Head of caudate nucleus (tissue), 42 donors: ENCODE measurements at places on chromosomes 16 and 17.
A peak's percentile ranks its signal among the peaks of the same experiment; 100 is the strongest.

GRCh38 chr16:77306075-77306474 is 106.9 kb downstream of the SYCE1L start:
- no peak for DNase-seq

DNA sequence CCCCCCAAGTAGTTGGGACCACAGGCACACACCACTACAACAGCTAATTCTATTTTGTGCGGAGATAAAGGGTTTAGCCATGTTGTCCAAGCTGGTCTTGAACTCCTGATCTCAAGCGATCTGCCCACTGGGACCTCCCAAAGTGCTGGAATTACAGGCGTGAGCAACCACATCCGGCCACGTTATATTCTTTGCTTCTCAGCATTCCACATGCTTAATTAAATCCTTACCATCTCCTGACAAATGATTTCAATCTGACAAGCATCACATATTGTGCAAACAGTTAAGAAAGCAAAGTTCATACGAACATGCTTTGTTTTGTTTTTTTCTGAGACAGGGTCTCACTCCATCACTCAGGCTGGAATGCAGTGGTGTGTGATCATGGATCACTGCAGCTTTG is 18.2 kb downstream of the HIGD1B start:
- no peak for DNase-seq

GRCh38 chr16:52800432-52800831 is 252.3 kb downstream of the CHD9NB start:
- no peak for DNase-seq

GRCh38 chr17:68381076-68381900 is 76.0 kb downstream of the WIPI1 start:
- no peak for DNase-seq

GRCh38 chr16:9820476-9821246 is 361.6 kb downstream of the GRIN2A start:
- no peak for DNase-seq

GRCh38 chr16:82995286-82995923 is 368.6 kb downstream of the CDH13 start:
- DNase-seq = no peak

DNA sequence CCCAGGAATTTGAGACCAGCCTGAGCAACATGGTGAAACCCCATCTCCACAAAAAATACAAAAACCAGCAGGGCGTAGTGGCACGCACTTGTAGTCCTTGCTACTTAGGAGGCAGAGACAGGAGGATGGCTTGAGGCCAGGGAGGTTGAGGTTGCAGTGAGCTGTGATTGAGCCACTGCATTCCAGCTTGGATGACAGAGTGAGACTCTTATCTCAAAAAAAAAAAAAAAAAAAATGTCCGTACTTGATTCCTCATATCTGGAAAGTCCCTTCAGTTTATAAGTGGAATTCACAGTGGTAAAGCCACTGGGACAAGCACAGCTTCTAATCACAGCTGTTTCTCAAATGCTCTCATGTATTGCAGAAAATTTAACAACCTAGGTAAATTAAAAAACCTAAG is 78.6 kb upstream of the CREBBP start:
- no peak for DNase-seq

GRCh38 chr17:60888812-60889709 is 211.4 kb downstream of the BCAS3 start:
- DNase-seq = no peak

DNA sequence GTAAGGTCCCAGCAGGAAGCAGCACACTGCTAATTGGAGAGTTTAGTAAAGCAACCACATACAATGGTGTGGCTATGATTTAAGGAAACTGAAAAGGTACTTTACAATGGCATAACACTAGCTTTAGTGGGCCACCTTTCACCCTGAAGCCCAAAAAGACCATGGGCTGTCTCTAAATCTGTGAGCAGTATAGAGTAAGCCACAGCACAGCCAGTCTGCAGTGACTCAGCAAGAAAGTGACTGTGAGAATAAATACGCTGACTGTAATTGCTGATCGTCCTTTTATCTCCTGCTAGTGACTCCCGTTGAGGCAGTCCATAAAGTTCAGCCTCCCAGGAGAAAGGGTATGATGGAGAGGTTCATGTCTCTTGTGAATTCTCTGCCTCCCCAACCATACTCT is 679.8 kb upstream of the KIF2B start:
- DNase-seq = no peak

DNA sequence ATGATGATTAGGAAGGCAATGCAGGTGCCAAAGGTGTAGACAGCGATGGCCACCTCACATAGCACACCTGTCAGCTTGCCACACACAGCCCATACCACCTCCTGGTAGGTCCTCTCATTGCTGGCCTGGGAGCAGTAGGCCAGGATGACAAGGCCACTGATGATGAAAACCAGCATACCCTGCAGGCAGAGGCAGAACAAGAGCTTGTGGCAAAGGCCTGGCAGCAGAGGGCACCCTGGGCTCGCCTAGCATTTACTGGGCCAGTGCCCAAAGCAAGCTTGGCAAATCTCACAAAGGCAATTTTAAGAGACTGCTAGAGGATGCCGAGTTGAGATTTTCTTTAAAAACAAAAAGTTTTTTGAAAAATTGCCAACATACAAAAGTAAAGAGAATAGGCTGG is 5.9 kb downstream of the SLC38A7 start:
- peak; percentile 65 for DNase-seq

DNA sequence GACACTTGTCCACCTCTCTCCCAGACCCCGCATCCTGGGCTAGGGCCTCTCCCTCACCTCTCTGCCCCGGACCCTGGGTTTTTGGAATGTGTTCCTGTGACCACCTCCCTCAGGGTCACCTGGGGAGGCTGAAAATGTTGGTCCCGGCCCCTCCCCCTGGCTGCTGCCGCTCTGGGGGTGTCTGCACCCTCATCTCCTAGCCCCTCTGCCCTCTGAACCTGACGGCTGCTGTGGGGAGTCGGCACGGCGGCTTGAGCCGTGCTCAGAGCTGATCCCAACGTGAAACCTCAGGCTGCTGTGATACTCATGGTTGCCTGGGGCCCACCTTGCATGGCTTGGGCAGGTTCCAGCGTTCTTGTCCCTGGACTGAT is 42.8 kb downstream of the ADCY7 start:
- DNase-seq = no peak

GRCh38 chr17:11292491-11292890 is 51.5 kb downstream of the SHISA6 start:
- DNase-seq = no peak

- no peak for DNase-seq
These were observed 13.9 kb downstream of the SARM1 start for GRCh38 chr17:28385406-28385805.

DNA sequence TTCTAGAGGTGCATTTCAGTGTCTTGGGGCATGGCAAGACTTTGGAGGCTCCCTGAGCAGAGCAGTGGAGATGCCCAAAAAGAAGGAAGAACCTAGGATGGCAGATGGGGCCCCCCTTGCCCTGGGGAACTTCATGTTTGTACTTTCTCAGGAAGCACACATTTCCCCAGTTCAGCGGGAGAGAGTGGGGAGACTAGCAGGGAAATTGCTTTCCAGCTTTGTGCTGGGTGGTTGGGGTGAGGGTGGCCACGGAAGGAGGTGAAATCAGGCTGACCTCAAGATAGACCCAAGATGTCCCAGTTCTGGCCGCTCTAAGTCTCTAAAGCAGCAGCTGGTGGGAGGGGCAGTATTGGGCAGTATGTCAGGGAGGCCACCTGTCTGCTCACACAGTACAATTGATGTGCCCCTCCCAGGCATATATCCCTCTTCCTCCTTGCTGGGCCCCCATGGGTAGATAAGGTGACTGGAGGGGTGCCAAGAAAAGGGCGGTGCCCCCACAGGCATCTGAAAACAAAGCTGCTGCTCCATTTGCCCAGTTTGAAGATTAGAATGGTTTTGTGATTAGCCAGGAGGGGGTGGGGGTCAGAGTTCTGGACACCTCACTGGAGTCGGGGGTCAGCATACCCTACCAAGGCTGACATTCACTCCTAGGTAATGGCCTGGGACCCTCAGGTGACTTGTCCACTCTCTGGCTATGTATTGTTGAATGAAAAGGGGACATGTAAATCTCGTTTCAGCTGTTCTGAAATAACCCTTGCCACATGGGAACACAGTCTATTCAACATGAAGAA is 17.1 kb upstream of the NAGLU start:
- DNase-seq = no peak

DNA sequence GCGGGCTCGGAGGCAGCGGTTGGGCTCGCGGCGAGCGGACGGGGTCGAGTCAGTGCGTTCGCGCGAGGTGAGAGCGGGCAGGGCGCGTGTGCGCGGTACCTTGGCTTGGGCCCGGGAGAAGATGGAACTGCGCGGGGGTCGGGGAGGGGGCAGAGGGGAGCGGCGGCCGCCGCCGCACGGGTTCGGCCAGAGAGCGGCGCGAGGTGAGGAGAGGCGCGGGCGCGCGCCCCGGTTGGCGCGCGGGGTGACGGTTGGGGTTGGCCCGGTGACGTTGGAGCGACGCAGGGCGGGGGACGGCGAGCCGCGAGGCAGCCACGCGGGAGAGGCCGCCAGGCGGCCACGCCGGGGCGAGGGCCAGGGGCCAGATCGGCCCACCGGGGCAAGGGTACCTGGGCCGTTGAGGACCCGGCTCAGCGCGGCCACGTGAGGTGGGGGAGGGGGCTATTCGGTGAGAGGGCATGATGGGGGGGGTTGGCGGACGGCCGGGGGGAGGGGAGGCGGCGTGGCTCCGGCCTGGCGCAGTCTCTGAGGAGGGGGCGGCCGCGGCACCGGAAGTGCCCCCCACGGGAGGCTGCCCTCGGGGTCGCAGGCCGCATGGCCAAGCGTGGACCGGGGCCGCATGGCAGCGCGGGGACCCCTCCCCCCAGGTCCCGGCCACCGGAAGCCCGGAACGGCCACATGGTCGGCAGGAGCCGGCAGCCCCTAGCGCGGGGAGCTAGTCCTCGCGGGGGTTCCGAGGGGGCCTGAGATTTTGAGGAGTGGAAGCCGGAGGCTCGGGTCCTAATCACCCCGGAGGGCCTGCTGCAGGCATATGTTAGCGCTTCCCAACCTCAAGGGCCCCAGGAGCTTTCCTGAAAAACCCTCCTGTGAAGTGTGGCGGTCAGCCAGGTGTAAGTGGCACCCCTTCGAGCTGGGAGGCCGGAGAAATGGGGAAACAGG is 527 bp downstream of the EIF5A start:
- no peak for DNase-seq

- no peak for DNase-seq
These were observed 134.1 kb downstream of the KATNIP start for GRCh38 chr16:27684047-27684446.

DNA sequence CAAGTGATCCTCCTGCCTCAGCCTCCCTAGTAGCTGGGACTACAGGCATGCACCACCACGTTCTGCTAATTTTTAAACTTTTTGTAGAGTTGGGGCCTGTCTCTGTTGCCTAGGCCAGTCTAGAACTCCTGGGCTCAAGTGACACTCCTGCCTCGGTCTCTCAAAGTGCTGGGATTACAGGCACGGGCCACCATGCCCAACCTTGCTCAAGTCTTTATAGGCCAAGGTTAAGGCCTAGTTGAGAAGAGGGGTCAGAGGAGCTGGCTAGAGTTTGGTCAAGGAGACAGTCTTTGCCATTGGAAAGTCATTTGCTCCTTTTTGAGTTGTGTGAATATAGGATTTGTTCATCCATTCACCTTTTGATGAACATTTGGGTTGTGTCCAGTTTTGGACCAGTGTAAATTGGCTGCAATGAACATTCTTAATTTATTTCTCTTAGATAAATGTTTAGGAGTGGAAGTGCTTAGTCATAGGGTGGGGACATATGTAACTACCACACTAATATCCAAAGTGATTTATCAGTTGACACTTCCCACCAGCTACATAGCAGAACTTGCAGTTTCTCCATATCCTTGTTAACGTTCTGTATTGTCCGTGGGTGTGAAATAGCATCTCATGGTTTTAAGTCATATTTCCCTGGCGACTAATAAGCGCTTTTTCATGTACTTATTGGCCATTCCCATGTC is 30.7 kb upstream of the ARHGAP17 start:
- no peak for DNase-seq

DNA sequence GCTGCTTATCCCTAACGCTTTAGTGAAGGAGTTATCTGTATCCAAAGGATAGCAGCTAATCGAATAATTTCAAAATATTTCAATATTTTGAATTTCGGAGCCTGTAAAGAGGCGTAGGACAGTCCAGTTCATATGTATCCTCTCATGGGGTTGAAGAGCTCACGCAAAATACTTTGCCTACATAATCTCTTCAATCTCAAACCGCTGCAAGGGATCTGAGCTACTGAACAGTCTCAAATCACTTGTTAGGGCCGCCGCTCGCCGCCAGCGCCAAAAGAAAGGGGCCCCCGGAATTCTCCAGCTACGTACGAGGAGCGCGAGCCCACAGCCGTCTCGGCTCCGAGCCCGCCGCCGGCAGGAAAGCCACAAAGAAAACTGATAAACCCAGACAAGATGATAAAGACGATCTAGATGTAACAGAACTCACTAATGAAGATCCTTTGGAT is 601 bp upstream of the RFWD3 start:
- peak; percentile 40 for DNase-seq

DNA sequence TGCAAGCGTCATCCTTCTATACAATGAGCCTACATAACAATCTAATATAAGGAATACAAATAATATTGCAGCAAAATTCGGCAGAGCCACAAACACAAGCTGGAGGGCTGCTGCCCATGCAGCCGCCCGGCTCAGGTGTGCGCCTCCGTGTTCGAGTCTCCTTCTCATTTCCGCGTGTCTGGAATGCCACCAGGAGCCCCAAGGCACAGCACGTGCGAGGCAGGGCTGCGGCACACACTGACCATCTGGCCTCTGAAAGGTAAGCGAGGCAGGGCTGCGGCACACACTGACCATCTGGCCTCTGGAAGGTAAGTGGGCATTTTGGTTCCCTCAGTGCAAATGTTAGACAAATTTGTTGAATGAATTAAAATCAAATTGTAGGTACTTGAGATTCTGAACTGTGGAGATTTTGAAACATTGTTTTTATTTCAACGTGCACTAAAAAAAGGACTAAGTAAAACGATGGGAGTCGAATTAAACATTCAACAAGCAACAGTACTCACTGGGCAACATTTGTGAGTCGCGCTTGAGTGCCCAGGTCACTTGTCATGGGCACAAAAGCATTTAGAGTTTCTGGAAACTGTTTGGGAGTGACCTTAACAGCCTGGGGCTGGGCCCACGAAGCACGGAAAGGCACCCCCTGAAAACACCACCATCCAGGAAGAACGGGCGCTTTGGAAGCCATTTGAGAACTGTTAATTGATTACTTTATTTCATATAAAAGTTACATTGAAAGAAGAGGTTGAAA is 37.4 kb downstream of the ZDHHC7 start:
- no peak for DNase-seq

DNA sequence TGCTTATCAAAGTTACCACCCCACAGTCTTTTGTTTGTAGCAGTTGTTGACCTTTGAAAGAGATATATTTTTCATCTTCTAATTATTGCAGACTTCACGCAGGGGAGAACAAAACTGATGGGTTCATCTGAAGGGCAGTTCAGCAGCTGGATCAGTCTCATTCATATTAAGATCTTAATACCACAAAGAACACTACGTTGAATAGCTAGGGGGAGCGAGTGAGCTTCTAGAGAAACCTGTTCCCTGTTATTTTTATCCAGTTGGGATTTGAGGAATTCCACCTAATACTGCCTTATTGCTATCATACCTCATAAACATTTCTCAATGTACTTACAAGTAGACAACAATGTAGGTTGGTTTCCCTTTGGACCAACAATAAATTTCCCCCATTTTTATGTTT is 306.1 kb upstream of the KIF2B start:
- no peak for DNase-seq
